GM04503 (cell line): ENCODE measurements at places on chromosomes 2 and 18.

DNA sequence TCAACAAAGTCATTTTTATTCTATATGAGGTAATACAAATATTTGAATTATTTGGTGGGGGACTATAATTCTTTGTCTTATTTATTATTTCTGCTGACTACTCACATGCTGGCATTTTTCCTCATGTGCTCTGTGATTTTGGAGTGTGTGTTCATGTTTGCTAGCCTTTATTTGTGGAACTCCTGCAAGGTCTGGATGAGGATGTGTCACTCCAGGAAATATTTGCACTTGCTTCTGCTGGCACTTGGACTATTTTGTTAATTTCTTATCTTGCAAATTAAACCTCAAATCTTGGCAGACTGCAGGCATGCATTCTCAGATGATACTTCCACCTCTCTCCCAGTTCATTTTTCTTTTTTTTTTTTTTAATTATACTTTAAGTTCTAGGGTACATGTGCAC is 34.1 kb downstream of the POLI start:
- DNase-seq, result no peak

GRCh38 chr2:60533101-60534051 is 20.1 kb downstream of the BCL11A start:
- DNase-seq, result peak; percentile 30

GRCh38 chr18:35231052-35231451 is 9.8 kb upstream of the ZNF397 start:
- DNase-seq, result no peak

DNA sequence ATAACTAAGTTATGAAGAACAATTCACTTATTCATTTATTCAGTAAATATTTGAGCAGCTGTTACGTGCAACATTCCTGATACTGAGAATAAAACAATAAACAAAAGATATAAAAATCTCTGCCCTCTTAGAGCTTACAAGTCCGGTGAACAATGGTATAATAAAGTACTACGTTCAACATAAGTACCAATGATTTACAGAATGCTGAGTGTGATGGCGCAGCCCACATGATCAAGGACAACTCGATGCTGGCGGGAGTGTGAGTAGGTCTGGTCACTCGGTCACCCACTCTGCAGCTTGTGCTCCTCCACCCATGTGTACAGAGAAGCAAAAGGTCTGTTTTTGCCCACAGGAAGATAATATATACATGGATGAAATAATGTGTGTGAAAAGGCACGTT is 254.3 kb downstream of the BCL11A start:
- no peak for DNase-seq

GRCh38 chr2:42219160-42219559 is 50.0 kb downstream of the EML4 start:
- no peak for DNase-seq

DNA sequence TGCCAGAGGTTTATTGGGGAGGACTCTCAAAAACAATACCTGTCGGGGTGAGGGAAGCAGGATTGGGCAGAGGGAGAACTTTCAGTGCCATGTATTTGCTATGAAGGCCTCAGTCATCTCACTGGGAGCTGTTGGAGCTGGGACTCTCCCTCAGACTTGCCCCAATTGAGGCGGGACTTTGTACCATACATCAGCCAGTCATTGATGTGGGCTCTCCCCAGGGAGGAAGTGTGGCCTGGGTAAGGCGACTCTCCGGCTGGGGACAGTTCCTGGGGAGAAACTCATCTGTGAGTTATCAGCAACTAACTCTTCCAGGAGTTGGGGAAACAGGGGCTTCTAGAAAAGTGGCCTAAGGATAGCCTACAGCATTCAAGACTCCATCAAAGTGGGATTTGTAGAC is 66.5 kb downstream of the FTCDNL1 start:
- DNase-seq, result no peak

- DNase-seq, result no peak
These were observed 49.7 kb upstream of the AGAP1 start for GRCh38 chr2:235444101-235444597.

- no peak for DNase-seq
These were observed 1277.7 kb upstream of the CELF4 start for GRCh38 chr18:38843291-38843690.

DNA sequence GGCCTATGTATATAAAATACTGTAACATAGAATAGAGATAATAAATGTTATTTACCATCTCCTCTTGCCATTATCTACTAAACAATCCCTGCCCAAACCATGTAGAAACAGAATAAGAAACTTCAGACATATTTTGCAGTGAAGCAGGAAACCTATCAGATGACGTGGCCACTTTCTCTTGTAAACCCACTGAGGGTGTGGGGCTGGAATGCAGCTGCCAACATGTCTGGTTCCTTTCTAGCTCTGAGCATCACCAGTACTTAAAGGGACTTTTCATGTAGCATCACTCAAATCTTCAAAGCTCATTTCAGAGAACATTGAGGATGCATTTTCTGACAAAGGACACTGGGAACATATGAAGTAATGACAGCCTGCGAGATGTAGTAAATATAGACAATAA is 251.8 kb downstream of the LPIN1 start:
- peak; percentile 27 for DNase-seq

DNA sequence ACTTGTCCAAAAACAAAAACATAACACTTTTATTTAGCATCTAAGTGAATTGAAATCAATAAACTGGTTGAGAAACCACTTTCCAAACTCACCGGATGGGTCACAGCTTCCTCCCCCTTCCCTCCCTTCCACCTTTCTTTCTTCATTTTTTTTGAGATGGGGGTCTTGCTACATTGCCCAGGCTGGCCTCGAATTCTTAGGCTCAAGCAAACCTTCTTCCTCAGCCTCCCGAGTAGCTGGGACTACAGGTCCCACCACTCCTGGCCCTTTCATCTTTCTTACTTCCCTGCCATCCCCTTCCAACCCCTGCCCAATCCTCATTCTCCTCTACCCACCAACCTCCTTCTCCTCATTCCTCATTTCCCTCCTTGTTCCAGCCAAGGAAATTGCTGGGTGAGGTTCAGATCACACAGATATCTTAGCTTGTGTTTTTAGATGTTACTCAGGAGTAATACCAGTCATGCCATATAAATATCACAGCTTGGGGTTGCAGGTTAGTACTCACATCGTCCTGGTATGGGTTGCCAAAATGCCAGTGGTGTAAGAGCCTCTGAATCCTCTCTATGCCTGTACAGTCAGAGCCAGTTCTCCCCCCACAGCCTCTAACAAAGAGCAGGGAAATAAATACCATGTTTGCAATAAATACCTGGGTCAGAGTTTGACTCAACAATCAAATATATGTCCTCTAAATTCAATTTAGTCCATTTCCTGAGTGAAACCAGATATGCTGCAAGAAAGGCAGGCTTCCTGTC is 132.7 kb upstream of the NDUFV2 start:
- DNase-seq, result no peak

- DNase-seq, result no peak
These were observed 31.2 kb downstream of the ZDBF2 start for GRCh38 chr2:206305523-206306245.

GRCh38 chr2:60003076-60003475 is 550.4 kb downstream of the BCL11A start:
- DNase-seq, result no peak

DNA sequence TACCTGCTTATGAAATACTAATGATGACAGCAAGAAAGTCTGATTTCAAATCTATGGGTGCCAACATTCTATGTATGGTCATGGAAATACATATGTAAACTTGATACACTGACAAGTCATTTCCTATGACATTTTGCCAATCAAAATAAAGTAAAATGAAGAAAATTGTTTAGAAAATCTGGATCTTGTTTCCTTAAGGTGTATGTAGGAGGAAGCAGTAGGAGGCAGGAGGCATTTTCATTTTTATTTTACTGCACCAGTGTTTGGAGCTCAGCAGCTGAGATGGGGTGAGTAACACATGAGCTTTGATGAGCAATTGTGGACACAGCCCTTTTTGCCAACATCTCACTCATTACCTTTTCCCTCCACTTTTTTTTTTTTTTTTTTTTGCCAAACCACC is 167.0 kb downstream of the AFF3 start:
- no peak for DNase-seq
